Peyer's patch (tissue), 4 donors: ENCODE measurements at places on chromosomes 13 and 19.

DNA sequence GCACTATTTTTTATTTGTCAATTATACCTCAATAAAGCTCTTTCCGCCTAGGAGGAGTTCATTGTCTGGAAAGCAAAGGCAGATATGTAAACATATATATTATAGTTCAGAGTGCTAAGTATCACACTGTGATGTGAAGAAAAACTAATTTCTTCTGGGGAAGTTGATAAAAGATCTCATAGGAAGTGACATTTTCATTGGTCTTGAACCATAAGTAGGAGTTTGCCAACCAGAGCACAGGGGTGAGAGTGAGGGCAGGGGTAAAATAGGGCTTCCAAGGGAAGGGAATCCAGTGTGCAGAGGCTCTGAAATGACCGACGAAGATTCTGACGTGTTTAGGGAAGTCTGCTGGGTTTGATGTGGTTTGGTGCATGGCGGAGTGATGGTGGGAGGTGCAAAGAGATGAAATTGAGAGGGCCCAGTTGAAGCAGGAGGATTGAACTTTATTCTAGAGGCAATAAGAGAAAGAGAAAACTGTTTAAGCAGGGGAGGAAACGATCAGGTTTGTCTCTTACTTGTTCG lies 780 bp upstream of the GTF2F2 start:
- peak; percentile 67 for DNase-seq

DNA sequence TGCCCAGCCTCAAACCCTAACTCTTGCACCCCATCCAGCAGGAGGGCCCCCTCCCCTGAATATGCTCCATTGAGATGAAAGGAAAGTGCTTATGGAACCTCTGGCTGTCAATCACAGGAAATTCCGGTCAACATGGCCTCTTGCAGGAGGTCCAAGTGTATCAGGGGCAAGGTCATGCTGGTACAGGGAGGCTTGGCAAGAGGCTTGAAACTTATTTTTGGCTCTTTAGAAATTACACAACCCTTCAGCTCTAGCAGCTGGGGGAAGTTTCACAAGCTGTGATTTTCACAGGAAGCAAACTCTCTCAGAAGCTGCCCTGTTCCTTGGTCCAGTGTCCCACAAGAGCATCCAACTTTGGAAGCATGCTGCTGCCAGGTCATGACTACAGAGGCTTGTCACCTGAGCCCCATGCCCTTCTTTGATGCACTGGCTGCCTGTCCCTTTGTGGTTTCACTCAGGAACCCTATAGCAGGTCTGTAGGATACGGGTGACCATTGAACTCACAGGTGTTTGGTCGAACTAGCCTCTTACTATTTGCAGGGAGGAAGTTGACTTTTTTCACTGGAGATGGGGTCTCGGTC lies 8.4 kb downstream of the ASF1B start:
- no peak for DNase-seq

GRCh38 chr13:94859278-94859691 lies 146.9 kb upstream of the SOX21 start:
- no peak for DNase-seq

DNA sequence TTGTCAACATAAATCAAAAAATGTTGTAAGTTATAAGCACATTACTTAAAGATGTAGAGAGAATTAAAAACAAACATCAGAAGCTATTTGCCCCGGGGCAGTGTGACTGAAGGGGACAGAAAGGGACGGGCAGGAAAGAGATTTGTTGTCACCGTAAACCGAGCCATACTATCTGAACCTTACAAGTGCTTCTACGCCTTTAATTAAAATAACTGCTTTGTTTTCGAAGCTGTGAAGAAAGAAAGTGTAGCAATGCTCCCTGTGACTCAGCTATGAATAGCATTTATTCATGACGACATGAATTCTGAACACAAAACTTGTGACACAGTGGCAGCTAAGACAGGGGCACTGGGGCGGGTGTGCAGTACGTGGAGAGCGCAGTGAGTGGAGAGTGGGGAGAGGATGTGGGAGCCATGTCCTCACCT lies 30.0 kb downstream of the ZNF787 start:
- no peak for DNase-seq

- peak; percentile 49 for DNase-seq
Observed at GRCh38 chr13:94967183-94968039, 255.1 kb upstream of the SOX21 start.

DNA sequence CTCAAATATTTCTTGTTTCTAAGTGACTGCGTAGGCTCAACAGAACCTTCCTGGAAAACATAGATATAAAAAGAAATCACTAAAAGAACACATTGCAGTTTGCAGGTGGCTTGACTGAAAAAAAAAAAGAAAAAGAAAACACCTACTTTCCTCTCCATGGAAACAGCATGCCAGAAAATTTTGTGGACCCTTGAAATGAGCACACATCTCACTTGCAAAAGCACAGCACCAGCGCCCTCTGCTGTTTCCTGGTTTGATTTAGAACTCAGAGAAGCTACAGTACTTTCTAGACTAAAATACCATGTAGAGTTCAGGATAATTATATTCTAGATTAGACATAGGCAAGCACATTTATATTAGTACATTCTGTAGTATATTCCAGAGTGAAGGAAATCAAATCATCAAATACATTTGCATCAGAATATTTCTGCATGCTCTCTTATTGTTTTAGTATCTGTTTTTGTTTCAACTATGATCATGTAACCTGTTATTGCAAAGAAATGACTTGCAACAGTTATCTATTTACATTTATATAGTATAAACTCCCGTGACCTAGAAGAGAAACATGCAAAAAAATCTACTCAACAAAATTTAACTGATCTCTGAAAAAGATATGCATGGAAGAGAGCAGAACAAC lies 22.3 kb upstream of the XPO4 start:
- no peak for DNase-seq

- DNase-seq, result no peak
Observed at GRCh38 chr19:45283443-45284033, 32.5 kb downstream of the MARK4 start.

GRCh38 chr19:16778796-16779411 lies 50.3 kb upstream of the SIN3B start:
- DNase-seq, result no peak

GRCh38 chr13:100573121-100573520 lies 15.5 kb downstream of the GGACT start:
- DNase-seq, result peak; percentile 72

DNA sequence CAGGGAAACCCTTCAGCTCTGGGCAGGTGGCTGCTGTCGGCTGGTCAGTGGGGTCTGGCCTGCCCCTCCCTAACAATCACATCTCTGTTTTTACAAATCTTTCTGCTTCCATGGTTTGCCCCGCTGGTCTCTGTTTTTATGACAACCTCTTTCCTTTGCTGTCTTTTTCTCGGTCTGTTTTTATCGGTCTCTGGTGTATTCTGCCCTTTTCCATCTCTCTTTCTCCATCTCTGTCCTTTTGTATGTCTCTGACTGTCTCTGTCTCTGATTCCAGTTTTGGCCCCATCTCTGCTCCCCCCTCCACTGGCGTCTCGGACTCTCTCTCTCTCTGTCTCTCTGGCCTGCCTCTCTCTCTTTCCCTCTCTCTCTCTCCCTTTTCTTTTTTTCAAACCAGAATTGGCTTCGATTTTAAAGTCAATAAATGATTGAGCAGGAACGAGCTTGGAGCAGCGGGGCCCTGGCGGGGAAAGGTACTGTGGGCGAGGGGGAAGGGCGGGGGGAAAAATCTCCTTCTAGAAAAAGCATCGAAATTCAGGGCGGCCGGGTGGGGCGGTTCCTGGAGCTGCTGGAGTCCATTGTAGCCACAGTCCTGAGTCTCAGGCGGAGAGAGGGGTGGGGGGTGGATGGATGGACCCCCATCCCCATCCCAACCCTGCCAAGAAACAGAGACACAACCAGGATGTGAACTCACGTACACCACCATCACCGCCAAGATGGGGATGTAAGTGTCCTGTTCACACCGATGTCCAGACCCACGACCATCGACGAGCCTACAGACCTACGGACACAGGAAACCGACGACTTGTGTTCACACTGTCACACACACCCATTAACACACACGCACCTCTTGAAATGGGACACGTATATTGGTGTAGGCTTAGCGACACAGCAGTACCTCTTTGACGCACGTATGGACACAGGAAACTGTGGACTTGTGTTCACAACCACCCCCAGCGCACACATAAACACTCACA lies 3.0 kb downstream of the NFIX start:
- no peak for DNase-seq

DNA sequence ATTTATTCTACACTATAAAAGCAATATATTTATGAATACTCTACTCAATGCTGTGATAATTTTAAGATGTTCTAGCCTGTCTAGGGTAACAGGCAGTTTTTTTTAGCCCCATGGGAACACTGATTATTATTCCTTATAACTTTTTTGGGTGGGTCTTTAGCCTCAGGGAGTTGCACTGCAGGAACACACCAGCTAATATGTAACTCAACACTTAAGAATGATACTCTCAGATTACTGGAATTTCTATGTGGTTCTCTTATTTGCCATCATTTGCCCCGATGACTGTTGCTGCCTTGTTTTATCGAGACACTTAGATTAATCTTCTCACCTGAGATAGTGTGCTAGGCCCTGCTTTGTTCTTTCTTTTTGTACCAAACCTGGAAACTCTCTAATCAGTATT lies 396.9 kb upstream of the SLITRK1 start:
- no peak for DNase-seq

DNA sequence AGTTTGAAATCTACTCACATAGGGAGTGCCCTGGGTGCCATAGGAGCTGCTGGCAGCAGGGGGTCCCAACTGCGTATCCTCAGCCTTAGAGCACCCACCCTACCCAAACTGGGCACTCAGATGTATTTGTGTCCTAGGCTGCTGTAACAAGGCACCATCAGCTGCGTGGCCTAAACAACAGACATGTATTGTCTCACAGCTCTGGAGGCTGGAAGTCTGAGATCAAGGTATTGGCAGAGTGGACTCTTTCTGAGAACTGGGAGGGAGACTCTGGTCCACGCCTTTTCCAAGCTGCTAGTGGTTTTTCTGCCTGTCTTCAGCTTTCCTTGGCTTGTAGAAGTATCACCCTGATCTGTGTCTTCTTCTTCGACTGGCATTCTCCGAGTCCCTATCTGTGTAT lies 83.6 kb downstream of the FGF14 start:
- DNase-seq, result no peak

- no peak for DNase-seq
Observed at GRCh38 chr19:54573330-54573872, at the start of gene LILRA2. TSS of gene LILRA2 (plus strand) at chr19:54573790. CDS start at chr19:54573879, 89 bp downstream.

DNA sequence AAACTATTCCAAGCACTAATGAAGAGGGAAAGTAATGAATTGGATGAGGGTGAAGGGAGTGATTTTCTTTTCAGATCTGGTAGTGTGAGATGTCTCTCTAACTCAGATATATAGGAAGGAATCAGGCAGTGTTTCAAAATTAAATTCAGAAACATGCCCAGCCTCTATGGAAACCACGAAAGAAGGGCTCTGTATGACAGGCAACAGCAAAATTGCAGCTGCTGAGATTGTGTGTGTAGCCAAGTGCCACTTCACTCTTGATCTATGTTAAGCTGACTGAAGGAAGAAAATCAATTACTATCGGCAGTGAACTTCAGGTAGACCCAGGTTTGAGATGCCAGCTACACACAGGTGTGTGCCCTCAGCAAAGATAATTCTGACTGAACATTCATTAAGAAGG lies 387.4 kb downstream of the PCDH9 start:
- DNase-seq, result no peak

DNA sequence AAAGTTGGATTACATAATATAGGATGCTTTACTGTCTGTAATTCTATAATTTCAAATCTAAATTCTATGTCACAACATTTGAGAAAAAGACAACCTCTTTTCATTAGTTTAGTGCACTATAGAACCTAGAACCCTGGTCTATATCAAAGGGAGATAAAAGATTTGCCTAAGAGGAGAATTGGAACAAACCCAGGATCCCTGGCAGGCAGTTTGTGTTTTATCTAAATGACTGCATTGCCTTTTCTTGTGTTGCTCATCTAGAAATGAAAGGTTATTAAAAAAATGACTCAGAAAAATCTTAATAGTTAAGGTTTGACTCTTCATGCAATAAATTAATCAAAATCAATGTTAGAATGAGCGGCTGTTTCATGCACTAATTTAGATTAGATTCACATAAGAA lies 96.7 kb downstream of the PCDH9 start:
- no peak for DNase-seq

DNA sequence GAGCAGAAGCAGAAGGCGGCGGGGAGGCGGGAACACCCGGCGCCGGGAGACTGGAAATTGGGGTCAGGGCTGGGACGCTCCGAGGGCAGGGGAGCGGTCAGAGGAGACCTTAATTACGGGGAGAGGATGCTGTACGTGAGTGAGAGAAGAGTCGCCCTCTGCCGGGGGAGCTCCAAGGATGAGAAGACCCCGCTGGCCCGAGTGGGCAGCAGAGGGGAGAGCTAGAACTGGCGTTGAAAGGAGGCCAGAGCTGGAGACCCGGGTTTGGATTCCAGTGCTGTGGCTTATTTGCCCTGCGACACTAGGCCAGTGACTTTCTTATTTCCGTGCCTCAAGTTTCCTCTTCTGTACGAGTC lies 536 bp downstream of the FAM32A start:
- peak; percentile 67 for DNase-seq

GRCh38 chr13:96850538-96851145 lies 143.6 kb downstream of the OXGR1 start:
- DNase-seq, result no peak

- no peak for DNase-seq
Observed at GRCh38 chr13:94646904-94647303, 45.2 kb downstream of the GPR180 start.

DNA sequence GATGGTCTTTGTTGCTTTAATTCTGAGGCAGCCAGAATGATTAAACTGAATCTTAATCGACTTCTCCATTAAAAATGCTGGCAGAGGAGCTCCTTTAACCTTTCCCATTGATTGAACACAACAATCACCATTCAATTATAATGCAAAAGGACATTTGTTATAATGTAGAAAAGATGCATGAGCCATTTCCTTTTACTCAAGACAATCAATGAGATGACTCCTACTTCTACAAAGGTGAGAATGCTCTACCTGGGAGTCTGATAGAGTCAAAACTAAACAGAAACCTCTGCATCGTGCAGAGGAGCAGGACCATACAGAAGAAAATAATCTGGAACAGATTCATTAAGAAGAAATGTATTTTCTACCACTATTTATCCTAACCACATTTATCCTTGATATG lies 253.6 kb upstream of the DACH1 start:
- DNase-seq, result no peak

DNA sequence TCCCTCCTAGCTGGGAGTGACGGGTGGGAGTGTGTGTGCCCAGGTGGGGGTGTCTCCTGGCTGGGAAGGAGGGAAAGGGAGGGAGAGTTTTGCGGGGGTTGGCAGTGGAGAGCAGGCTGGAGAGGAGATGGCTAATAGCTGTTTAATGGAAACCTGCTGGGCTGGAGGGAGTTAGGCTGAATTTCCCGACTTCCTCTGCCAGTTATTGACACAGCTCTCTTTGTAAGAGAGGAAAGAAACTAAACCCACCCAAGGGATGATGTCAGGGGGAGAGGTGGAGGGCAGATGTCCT lies 10.2 kb upstream of the ILF3 start:
- no peak for DNase-seq

GRCh38 chr19:40078377-40078776 lies 12.4 kb downstream of the ZNF780A start:
- no peak for DNase-seq

- peak; percentile 89 for DNase-seq
Observed at GRCh38 chr19:5805462-5806132, 730 bp downstream of the NRTN start.

- peak; percentile 49 for DNase-seq
Observed at GRCh38 chr19:9406798-9407352, 28.5 kb downstream of the ZNF266 start.
